Right kidney (tissue), 9 donors: ENCODE measurements at places on chromosomes 1 and 21.

DNA sequence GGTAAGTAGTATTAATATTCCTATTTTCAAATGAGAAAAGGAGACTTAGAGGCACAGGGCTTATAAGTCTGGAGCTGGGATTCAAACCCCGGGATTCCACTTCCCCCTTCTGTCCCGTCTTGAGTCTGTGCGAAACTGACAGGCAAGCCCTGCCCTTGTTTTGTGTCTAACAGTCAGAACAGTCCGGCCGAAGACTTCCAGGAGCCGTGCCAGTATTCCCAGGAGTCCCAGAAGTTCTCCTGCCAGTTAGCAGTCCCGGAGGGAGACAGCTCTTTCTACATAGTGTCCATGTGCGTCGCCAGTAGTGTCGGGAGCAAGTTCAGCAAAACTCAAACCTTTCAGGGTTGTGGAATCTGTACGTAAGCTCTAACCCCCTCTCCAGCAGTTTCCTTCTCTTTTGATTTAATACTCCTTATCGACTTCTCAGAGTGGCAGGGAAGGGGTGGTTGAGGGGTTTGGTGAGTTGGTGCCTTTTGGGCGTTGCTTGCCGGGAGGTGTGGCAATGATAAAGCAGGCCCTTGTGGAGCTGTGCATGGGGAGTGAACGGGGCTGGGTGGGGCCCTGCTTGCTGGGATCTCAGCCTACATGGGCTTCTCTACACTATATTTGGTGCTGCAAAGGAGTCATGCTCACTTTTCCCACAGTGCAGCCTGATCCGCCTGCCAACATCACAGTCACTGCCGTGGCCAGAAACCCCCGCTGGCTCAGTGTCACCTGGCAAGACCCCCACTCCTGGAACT is 29.4 kb downstream of the IL6R start:
- no peak for DNase-seq

DNA sequence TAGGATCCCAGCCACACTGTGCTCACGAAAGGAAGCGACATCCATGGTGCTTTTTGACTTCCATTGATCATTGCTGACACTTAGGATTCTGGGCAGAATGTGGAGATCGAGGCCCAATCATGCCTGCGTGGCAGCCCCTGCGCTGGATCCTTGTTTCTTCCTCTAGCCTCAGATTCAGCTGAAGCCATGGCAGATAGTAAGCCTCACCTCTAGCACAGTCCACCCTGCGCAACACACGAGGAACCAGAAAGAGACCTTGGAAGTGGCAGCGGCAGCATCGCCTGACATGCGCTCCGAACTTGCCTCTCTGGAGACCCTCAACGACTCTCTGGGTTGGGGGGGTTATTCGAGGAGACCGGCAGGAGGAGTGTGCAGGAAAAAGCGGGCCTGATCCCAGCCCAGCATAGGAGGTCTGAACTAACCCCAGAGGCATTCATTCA is 10.6 kb downstream of the HLX start:
- peak; percentile 49 for DNase-seq

DNA sequence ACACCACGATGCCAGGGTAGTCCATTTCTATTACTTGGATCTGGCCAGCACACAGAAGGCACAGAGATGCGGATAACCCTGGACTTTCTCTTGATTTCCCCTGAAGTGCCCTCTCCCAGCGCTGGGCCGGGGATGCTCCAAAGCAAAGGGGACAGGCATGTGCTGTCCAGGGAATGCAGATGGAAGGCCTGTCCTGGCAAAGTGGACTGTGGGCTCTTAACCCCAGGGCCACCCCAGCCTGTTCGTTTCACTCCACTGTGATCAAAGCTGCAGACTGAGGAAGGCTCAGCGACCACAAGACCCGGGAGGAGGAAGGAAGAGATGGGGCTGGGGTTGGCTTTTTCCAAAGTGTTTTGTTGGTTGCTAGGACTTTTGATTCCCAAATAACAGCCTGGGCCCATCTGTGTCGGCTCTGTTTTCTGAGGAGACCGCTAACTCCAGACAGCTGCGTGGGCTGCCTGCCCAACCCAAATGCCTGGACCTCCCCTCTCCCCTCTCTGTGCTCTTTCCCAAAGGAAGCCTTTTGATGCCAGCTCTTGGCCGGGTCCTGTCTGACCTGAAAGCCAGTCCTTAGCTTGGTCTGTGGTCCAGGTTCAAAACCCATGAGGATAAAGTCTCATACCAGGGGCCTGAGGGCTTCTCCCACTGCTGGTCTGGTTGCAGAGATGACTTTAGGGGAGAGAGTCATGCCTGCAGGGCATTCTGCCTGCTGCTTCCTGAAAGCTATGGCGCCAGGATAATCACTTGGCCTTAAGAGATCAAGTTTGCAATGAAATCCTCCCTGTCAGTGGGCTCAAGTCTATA is 119.6 kb upstream of the CD34 start:
- peak; percentile 30 for DNase-seq

DNA sequence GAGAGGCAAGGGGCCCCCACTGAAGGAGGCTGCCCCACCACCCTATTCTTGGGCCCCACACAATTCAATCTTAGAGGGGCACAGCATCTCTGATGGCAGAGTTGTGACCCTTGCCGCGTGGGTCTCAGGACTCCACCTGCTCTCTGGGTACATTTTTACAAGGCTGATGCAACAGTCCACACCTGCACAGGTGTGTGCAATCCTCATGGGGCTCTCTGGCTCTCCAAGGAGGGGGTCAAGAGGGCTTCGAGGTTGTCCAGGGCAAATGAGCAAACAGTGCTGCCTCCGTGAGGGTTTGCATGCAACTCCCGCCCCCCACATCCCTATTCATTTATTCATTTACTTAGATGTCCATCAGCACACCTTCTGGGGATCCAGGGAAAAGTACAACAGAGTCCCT is 81.6 kb upstream of the IFFO2 start:
- no peak for DNase-seq

DNA sequence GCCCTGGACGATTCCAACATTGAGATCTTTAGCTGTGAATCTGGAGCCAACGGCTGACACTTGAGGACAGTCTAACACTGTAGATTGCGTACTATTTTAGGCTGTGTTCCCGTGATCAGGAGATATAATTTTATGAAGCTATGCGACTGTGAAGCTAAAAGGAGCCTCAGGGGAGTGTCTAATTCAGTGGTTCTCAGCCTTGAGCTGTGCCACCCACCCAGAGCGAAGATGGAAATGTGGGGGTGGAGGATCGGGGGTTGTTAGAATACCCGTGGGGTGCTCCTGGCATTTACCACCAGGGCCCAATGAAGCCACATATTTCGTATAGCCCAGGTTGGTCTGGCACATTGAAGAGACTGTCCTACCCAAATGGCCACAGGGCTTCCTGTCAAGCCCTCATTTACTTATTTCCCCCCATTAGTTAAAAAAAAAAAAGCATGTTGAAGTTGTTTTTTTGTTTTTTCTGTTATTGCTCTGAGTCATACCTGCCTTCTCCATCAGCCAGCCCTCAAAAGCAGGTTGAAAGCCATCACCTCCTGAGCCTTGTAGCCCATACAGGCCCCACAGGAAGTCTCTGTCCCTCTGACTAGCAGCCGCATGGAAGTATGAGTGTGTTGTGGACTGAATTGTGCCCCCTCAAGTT is 141.7 kb downstream of the GALNT2 start:
- no peak for DNase-seq
